ENCODE measurements at places on chromosomes 2 and 18.
A peak's percentile ranks its signal among the peaks of the same experiment; 100 is the strongest.

- DNase-seq: no peak
These were observed 268.9 kb upstream of the TANK start for GRCh38 chr2:160891353-160891740.

GRCh38 chr18:75212751-75213090 lies 2.1 kb downstream of the TSHZ1 start:
- DNase-seq: no peak

- DNase-seq: no peak
These were observed 128.2 kb upstream of the NDUFV2 start for GRCh38 chr18:8974279-8974678.

- no peak for DNase-seq
These were observed 87.7 kb downstream of the PRKRA start for GRCh38 chr2:178363252-178363651.

DNA sequence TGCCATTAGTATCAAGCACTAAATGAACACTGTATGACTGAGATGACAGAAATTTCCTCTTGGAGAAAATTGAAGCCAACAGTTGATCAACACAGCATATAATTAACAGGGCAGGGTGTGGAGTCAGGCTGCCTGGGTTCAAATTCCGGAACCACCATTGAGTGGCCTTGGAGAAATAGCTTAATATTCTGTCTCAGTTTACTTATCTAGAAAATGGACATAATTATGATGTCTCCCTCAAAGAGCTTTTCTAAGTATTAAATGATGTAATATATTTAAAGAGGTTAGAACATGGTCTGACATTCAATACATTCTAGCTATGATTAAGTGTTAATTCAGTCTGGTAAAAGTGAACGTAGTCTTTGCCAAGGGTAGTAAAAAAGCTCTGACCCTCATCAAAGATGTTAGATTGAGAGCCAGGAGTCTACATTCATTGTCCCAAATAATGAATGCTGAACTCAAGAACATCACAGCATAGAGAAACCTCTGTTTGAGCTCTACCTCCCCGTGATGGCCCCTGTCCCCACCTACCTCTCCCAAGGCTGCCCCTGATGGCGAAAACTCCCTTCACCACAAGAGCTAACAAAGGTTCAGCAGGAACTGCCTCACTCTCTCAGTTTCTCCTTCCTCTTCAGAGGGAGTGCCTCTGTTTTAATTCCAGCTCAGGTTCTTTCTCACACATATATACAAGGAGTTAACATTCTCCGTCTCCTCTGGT lies 2.7 kb upstream of the VWA3B start:
- DNase-seq: no peak

DNA sequence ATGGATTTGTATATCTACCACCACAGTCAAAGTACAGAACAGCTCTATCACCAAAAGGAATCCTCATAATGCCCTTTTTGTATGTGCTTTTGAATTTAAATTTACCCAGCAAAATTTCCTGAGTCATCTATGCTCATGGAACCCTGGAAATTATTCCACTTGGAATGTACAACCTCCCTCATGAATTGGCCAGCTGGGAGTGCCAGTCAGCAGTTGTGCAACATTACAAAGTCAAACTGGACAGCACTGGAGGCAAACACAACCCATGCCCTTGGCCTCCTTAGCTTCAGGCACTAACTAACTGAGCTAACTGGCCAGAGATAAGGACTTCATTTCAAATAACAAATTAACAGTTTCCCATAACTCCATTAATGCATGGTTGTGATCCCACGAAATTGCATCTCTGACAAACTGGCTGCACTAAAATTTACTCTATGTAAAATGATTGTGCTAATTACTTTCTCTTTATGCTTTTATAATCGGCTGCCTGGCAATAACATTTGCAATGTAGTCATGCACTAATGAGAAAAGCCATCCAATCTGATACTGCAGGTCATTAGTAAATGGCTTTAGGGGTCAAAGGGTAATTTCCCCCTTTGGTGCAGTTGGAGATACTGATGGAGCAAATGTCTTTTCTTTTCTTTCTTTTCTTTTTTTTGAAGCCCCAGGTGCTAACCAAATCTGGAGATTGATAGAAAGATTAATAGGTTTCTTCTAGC lies 270.5 kb downstream of the ACTR3 start:
- DNase-seq: no peak

GRCh38 chr2:43225093-43225787 lies 1.2 kb downstream of the ZFP36L2 start:
- DNase-seq: peak; percentile 19
